ENCODE measurements at places on chromosomes 12 and 14. TPM values are rescaled to one million over a fixed set of nuclear protein-coding genes. Genes with fewer than 3 reads are reported as not detected.

DNA sequence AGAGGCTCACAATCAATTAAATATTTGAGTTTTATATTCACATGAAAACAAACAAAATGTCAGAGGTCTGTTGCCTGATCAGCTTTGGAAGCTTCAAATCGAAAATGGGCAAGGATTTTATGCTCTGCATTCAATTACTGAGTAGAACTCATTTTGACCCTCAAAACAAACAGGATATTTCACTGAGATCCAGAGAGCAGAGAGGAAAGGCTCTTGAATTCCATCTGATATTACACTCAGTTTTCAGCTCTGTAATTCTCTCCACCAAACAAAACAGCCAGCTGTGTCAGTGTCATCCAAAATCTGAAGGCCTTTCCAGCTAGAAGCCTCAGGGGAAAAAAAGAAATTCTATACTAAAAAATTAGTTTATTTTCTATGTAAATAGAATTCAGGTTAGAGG lies 128.6 kb upstream of the FLRT2 start:
- no peak for DNase-seq

DNA sequence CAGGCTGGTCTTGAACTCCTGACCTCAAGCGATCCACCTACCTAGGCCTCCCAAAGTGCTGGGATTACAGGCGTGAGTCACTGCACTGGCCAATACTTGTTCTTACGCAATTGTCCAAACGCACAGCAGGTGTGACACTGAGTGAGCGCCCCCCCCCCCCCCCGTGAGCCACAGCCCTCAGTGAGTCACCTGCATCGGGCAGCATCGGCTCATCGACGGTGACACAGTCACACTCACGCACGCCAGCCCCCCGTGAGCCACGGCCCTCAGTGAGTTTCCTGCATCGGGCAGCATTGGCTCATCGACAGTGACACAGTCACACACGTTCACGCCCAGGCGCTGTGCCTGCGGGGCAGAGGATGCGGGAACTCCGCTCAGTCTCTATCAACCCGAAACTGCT lies 42.5 kb downstream of the GALNT9 start:
- no peak for DNase-seq

GRCh38 chr12:16358878-16359277 lies 11.4 kb downstream of the MGST1 start:
- no peak for DNase-seq

GRCh38 chr12:5593086-5593485 lies 161.2 kb downstream of the NTF3 start:
- DNase-seq = no peak

- DNase-seq = no peak
Measured at GRCh38 chr12:92593734-92594402, 108.9 kb upstream of the PLEKHG7 start.

Gene RD3L
- total RNA-seq = not detected

Gene EFS
- 13.1 TPM for total RNA-seq

Gene MYH6
- total RNA-seq = under 0.01 TPM

Measured in esophagus muscularis mucosa (tissue), 4 donors.